ENCODE measurements at places on chromosomes 3 and 15.

DNA sequence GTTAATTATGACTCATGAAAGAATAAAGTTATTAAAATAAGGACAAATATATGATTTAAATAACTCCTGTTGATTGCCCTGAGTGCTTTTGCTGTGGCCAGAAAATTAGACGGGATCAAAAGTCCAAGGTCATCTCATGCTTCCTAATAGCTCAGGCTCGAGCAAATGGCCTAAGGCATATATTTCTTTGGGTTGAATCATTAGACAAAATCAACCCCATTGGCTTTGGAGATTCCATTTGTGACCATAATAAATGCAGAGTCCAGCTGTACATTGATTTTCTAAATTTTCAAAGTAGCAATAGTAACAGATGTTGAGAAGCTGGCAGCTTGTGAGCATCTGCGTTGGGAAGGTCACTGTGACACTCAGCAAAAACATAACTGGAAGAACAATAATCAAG is 464.5 kb upstream of the TGFBR2 start:
- no peak for DNase-seq

DNA sequence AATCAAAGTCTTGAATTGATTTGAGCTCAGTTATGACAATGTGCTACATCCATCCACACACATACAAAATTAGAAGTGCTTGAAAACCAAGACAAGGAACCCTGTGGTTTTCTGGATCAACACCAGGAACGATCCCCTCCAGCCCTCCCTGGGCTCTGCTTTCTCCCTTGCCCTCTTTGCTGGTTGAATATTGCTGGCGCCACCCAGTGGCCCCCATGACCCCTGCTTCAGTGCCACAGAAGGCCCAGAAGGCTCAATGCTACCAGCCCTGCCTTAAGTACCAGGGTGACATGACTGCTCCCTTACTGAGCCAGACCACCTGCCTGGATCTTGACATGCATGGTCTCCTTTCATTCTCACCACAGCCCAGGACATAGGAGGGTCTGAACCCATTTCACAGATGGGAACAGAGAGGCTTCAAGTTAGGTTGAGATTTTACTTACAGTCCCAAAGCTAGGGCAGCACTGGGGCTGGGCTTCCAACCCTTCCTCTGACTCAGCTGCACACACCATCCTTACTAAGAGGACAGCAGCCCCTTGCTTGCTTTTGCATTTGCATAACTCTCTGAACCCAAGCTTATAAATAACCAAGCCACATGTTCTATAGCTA is 15.0 kb downstream of the IL12A start:
- no peak for DNase-seq

GRCh38 chr3:106578911-106579310 is 710.1 kb upstream of the CBLB start:
- no peak for DNase-seq

GRCh38 chr15:91873138-91873536 is 19.6 kb downstream of the SLCO3A1 start:
- DNase-seq = no peak

DNA sequence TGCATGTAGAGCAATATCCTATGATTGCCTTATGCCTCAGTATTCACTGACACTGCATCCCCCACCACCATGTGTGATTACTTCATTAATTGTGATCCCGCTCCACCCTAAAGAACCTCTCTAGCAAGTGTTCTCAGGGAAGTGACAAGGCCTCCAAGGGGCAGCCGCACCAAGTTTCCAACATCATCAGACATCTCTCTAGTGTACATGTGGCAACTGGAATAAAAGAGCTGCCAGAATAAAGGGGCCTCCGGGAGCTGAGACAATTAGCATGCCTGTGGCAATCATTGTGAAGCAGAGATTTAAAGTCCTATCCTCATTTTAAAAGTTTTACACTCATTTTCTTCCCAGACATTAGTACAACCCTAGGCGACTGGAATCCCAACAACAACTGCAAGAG is 902.1 kb upstream of the SEMA6D start:
- no peak for DNase-seq
